ENCODE measurements at places on chromosomes 11 and 22. TPM values are rescaled to one million over a fixed set of nuclear protein-coding genes. Genes with fewer than 3 reads are reported as not detected.
A peak's percentile ranks its signal among the peaks of the same experiment; 100 is the strongest.

Gene OR56A1
- total RNA-seq: not detected

- no peaks in the 10 kb centered on the region for H3K27me3 ChIP-seq
- H3K4me3 ChIP-seq: peak overlapping the region; percentile 62
- H3K4me1 ChIP-seq: peaks cover 66% of the 10 kb centered on the region
- H3K36me3 ChIP-seq: peaks cover 53% of the 10 kb centered on the region
- peak overlapping the region; percentile 93 for H3K27ac ChIP-seq
- peak; percentile 94 for DNase-seq
Observed at GRCh38 chr11:12224537-12224893, 114.1 kb downstream of the MICAL2 start.

GRCh38 chr11:5247472-5248192 lies 2.0 kb downstream of the HBG1 start:
- no peaks in the 10 kb centered on the region for H3K4me1 ChIP-seq
- H3K27ac ChIP-seq: no peak overlapping the region
- no peaks in the 10 kb centered on the region for H3K27me3 ChIP-seq
- no peaks in the 10 kb centered on the region for H3K36me3 ChIP-seq
- no peak for DNase-seq

- peaks cover 2% of the 10 kb centered on the region for H3K27me3 ChIP-seq
- no peak for DNase-seq
- H3K4me3 ChIP-seq: no peak overlapping the region
- no peaks in the 10 kb centered on the region for H3K4me1 ChIP-seq
- H3K27ac ChIP-seq: no peak overlapping the region
Observed at GRCh38 chr22:48015701-48016100, 1253.3 kb downstream of the TBC1D22A start.

Gene TRIM34
- 12.7 TPM for total RNA-seq

DNA sequence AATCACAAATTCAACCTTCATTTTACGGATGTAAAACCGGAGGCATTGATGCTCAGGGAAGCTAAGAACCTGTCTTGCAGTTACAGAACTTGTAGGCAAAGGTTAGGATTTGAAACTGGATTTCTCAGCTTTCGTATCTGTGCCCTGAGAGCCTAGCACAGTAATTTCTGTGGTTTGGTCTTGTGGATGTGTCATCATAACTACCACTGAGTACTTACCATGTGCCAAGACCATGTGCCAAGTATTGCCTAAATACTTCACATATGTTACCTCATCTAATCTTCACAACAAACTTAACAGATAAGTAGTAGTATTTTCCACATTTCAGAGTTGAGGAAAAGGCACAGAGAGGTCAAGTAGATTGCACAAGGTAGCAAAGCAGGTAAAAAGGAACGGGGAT lies 140.7 kb downstream of the NXPE2 start:
- no peak overlapping the region for H3K27ac ChIP-seq
- no peak overlapping the region for H3K4me3 ChIP-seq
- H3K4me1 ChIP-seq: no peaks in the 10 kb centered on the region
- H3K36me3 ChIP-seq: no peaks in the 10 kb centered on the region
- no peak for DNase-seq
- no peaks in the 10 kb centered on the region for H3K27me3 ChIP-seq

Gene DNAJB7
- not detected for total RNA-seq

DNA sequence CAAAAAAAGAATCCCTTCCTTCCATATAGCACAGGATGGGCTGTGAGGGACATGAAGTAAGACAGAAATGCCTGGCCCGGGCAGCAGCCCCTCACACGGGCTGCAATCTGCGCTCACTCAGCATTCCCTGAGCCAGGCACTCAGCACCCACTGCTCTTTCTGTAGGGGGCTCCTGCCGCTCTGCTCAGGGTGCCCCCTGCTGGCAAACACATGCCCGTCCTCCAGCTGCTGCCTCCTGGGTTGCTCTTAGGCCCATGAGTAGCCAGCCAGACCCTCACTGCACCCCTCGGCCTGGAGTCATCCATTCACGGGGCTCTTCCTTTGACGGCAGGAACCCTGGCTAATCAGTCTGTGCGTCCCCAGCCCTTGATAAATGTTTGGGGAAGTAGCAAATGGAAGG lies 6.9 kb downstream of the MCAT start:
- H3K27me3 ChIP-seq: no peaks in the 10 kb centered on the region
- peaks cover 15% of the 10 kb centered on the region for H3K36me3 ChIP-seq
- H3K4me3 ChIP-seq: no peak overlapping the region
- DNase-seq: peak; percentile 27
- H3K4me1 ChIP-seq: peaks cover 10% of the 10 kb centered on the region

DNA sequence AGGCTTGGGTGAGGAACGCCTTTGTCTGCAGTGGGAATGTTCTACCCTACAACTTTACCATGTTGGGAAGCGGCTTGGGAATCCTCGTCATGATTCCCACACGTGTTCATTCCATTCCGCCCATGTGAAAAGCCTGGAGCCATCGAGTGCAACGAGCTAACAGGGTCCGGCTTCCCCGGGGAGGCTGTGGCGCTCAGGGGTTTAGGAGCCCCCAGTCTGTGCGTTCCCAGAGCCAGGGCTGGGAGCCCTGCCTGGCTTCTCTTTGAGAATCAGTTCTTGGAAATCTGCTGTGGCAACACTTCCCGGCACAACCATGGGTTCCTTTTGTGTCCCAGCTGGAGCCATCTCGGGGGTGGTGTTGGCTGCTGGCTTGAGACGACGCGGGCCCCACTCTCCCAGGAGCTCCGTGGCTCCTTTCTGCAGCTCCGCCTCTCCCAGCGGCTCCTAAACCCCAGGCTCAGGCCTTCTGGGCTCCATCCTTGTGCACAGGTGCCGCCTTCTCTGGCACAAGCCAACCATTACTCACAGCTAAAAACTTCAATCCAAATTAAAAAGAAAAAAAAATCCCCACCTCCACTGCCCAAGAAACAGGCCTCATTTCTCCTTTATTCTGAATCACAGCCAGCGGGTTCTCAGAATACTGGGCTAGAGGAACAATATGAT lies 18.7 kb upstream of the PPFIA1 start:
- DNase-seq: no peak
- H3K4me1 ChIP-seq: no peaks in the 10 kb centered on the region
- H3K27me3 ChIP-seq: no peaks in the 10 kb centered on the region
- H3K27ac ChIP-seq: no peak overlapping the region
- no peak overlapping the region for H3K4me3 ChIP-seq
- H3K36me3 ChIP-seq: no peaks in the 10 kb centered on the region

DNA sequence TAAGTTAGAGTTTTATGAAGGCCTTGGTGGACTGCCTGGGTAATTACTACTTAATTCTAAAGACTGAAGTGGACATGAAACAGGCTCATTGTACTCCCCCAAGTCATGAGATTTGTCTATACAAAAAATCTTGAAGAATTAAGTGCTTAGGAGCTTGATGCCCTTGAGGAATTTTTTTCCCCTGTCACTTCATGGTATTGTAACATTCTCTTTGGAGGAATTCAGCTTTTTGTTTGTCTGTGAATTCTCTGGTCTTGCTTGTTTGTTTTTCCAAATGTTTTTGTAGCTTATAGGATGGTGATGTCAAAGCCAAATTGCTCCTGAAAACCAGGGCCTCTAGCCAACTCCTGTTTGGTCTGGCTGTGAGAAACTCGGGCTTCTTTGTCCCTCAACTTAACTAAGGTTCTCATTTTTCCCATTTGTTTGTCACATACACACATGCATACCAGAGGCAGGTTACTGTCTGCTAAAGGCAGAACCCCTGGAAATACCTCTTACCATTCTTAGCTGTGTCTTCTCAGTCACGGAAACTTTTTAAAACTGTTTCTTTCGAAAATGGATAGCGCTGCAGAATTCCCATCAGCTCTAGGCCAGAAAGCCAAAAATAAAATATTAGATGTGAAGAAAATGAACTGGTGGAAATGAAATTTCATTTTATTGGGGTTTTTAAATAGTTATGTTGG lies 66.9 kb downstream of the AMOTL1 start:
- H3K36me3 ChIP-seq: peaks cover 3% of the 10 kb centered on the region
- no peaks in the 10 kb centered on the region for H3K4me1 ChIP-seq
- DNase-seq: no peak
- no peaks in the 10 kb centered on the region for H3K27me3 ChIP-seq
- H3K4me3 ChIP-seq: no peak overlapping the region
- H3K27ac ChIP-seq: no peak overlapping the region

Gene TRIM6
- 0.07 TPM for total RNA-seq

- H3K36me3 ChIP-seq: peaks cover 91% of the 10 kb centered on the region
- no peak for DNase-seq
- H3K4me1 ChIP-seq: peaks cover 55% of the 10 kb centered on the region
- H3K27me3 ChIP-seq: no peaks in the 10 kb centered on the region
Observed at GRCh38 chr11:35215945-35216344, 77.0 kb downstream of the CD44 start.

GRCh38 chr22:39219071-39220039 lies 25.4 kb downstream of the PDGFB start:
- H3K4me1 ChIP-seq: peaks cover 2% of the 10 kb centered on the region
- H3K27ac ChIP-seq: no peak overlapping the region
- H3K4me3 ChIP-seq: no peak overlapping the region
- H3K27me3 ChIP-seq: peaks cover 19% of the 10 kb centered on the region

Data from activated CD4-positive, alpha-beta T cell treated with anti-CD3 and anti-CD28 coated beads, Interleukin-2, amount 10 ng/mL, durations not matched to agents 7 days and 5 days (primary cell).